SW 1271 (cell line): ENCODE measurements at places on chromosomes 13 and 19.

DNA sequence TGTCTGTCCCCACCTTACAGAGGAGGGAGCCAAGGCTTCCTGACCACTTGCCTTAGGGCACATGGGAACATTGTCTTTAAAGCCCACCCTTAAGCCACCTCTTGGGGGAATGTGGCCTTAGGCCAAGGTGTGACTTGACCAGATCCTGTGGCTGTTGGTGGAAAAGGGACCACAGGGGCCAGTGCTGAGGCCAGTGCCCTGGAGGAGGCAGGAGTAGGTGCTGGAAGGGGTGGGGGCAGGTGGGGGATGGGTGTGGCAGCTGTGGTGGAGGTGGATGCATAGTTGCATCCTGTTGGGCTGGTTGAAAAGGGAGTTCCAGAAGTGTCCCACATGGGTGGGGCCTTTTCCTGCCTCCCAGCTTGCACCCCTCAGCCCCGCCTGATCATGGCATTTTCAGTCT, 44.8 kb downstream of the DNM2 start:
- no peak for DNase-seq

GRCh38 chr19:19528721-19529490, at the start of gene YJEFN3:
Gene YJEFN3 (plus strand): TSS chr19:19528911. CDS start chr19:19528933, 22 bp downstream.
- no peak for DNase-seq

- DNase-seq = no peak
These were observed 234.9 kb downstream of the PCDH9 start for GRCh38 chr13:66995203-66995611.

GRCh38 chr13:40269086-40269485, 397.4 kb downstream of the FOXO1 start:
- no peak for DNase-seq
